ENCODE measurements at places on chromosomes 2 and 18. TPM values are rescaled to one million over a fixed set of nuclear protein-coding genes. Genes with fewer than 3 reads are reported as not detected.

DNA sequence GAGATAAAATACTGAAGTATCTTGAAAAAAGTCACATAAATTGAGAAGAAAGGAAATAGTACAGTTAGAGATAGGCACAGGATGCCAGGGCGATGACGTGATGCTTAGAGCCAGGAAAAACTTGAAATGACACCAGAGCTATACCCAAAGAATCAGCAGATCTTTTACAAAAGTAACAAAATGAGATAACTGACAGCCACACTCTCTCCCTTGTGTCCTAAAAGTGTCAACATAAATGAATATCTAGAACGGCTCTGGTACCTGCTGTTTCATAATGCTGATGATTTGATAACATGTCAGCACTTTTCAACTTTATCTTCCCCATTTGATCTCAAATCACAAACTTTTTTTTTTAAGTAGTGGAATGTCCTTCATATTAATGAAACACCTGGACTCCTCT lies 45.6 kb upstream of the ZC3H15 start:
- DNase-seq: no peak

DNA sequence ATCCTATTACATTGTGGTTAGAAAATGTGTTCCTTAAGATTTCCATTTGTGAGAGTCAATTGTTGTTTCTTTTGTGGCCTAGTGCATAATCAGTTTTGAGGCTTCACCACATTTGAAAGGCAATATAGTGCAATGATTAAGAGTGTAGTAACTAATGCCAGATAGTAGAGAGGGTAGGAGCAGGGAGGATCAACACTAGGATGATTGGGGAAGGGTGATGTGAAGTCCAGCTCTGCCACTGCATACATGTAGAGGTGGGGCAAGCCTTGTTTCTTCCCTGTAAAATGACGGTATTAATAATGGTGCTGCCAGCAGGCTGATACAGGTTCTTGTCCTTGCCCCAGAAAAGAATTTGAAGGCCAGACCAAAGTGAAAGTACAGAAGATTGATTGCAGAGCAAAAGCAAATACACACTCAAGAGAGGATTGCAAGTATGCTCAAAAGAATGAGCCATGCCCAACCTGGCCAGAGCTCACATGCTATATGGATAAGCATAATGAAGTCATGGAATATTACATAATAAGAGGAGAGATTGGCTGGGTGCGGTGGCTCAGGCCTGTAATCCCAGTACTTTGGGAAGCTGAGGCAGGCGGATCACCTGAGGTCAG lies 8.0 kb downstream of the SP100 start:
- DNase-seq: no peak

GRCh38 chr2:96869822-96870625 lies at the start of gene SEMA4C:
TSS of gene SEMA4C (minus strand) at chr2:96870080. CDS start at chr2:96867886, 2,194 bp downstream.
- DNase-seq: peak; percentile 56

The TUBB8B gene
- total RNA-seq: not detected

GRCh38 chr2:176432434-176432833 lies 163.2 kb downstream of the MTX2 start:
- no peak for DNase-seq

DNA sequence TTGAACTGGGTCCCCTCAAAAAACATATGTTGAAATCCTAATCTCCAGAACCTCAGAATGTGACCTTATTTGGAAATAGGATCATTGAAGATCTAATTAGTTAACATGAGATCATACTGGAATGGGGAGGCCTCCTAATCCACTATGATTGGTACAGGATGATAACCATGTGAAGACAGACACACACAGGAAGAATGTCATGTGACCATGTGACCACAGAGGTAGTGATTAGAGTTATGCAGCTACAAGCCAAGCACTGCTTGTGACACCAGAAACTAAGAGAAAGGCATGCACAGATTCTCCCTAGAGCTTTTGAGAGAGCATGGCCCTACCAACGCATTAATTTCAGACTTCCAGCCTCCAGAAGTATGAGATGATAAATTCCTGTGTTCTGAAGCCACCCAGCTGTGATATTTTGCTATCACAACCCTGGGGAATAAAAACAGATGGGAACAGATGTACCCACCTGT lies 47.0 kb upstream of the TGIF1 start:
- peak; percentile 35 for DNase-seq

- no peak for DNase-seq
Measured at GRCh38 chr2:29660201-29660600, 261.2 kb downstream of the ALK start.

The FAP gene
- not detected for total RNA-seq

GRCh38 chr2:38556006-38556801 lies 46.5 kb downstream of the HNRNPLL start:
- no peak for DNase-seq

The LNPK gene
- 7.1 TPM for total RNA-seq

DNA sequence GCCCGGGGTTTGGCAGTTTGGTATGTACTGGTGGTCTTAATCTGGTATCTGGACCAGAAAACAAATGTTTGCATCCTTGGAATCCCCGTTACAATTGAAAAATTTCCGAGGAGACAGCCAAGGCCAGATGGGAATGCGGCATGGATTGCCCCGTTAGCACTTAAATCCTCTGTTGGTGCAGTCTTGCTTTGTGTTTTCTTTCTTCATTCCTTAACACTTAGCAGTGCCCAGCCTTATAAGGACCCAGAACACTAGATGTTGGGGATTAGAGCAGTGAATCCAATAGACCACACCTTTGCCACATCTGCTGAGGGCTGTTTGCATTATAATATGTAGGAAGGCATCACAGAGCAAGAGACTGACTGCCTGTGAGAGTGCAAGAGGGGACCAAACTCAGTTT lies 12.8 kb upstream of the ZNF532 start:
- no peak for DNase-seq

The SRD5A2 gene
- total RNA-seq: not detected

The CYRIA gene
- 10.7 TPM for total RNA-seq

DNA sequence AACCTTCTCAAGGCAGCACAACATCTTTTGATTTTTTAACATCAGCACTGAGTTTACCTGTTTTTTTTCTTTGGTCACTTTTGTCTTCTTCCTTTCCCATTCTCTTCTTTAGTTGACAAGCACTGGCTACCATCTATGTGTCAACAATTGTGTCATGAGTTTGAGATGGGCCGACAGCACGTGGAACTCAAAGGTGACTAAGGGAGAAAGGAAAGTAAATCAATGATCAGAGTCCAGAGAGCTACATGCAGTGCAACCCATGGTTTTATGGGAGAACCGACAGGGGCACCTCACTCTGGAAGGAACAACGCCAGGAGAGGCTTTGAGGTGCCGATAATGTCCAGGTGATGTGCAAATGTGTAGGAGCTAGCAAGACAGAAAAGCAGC lies 755.5 kb downstream of the RNF144A start:
- no peak for DNase-seq

DNA sequence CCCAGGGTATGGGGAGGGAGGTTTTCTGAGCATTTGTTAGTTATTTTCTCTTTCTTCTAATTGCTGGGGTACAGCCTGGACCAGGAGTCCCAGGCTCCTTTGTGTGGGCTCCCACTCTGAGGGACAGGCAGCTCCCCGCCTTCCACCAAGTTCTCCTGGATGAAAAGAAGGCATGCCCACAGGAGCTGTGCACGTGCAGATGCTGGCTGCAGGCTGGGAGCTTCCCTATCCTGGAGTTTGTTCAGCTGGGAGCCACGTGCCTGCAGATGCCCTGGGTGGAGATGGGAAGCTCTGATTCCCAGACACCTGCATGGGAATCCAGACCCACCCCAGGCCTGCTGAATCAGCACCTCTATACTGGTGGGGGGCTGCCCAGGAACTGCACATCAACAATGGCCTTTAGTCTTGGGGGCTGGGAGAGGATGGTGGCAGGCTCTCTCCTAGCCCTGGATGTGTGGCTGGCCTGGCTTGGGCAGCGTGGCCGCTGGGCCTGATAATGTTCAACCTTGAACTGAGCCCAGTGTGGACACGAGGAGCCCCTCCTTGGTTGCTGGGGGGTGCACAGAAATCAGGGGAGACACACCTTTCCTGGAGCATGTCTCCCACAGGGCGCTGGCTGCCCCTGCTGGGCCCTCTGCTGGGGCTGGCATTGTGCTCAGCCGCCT lies 233.6 kb upstream of the HS6ST1 start:
- DNase-seq: no peak

GRCh38 chr2:201441409-201441808 lies 9.8 kb downstream of the TRAK2 start:
- DNase-seq: no peak

DNA sequence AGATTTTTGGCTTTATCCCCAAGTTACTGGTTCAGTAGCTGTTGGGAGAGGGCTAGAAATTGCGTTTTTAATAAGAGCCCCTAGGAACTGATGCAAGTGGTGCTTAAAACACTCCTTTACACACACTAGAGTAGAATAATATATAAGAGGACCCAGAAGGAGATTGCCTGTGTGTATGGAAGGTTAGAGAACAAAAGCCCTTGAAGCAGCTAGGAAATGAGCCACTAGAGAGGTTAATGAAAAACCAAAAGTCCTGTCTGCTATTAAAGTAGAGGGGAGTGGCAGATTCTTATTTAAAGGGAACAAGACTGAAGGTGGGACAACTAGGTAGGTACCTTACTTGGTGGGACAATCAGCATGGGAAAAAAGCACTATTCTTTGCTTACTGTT lies 14.4 kb upstream of the SLC39A10 start:
- DNase-seq: peak; percentile 42

The USP40 gene
- 23.4 TPM for total RNA-seq

- DNase-seq: no peak
Measured at GRCh38 chr2:98498703-98499440, 54.2 kb downstream of the INPP4A start.

The LOXHD1 gene
- total RNA-seq: not detected

- no peak for DNase-seq
Measured at GRCh38 chr2:70280242-70280798, 13.2 kb downstream of the SNRPG start.

The KCNS3 gene
- 75.3 TPM for total RNA-seq

DNA sequence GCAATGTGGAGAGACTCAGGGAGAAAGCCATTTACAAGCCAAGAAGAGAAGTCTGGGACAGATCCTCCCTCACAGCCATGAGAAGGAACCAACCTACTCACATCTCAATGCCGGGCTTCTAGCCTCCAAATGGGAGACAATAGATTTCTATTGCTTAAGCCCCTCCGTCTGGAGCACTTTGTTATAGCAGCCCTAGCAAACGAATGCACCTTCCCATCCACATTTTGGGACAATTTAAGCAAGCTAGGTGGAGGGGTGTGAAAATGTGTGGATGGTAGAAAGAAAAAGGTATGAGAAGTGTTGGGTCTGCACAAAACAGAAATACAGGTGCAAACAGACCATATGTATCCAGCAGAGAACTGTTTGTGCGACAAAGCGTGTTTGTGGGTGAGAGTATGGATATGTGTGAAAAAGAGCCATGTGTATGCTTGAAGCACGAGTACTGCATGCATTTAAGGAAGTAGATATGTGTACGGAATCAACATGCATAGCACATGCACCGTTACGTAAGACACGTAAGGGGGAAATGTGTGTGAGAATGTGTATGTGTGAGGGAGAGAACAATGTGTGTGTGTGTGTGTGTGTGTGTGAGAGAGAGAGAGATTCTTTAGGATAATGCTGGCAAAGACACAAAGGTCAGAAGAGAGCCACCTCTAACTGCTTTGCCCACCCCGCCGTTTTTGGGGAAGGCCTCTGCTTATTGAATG lies 13.1 kb upstream of the E2F6 start:
- no peak for DNase-seq

DNA sequence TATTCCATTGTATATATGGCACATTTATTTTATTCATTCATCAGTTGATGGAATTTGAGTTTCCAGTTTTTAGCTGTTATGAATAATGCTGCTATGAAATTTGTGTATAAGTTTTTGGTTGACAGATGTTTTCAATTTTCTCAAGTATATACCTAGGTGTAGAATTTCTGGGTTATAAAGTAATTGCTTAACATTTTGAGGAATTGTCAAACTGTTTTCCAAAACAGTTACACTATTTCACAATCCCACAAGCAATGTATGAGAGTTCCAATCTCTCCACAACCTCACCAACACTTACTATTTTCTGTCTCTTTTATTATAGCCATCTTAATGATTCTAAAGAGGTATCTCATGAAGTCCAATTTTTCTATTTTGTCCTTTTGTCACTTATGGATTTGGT lies 12.5 kb upstream of the WDSUB1 start:
- DNase-seq: no peak

Measured in Caki2 (cell line).